ENCODE measurements at places on chromosomes 1 and 21.

GRCh38 chr1:60280256-60280655 lies 206.7 kb upstream of the C1orf87 start:
- no peak for DNase-seq

GRCh38 chr1:202708456-202709275 lies 1.6 kb downstream of the SYT2 start:
- DNase-seq = no peak

GRCh38 chr1:44924835-44925464 lies 61.4 kb downstream of the EIF2B3 start:
- no peak for DNase-seq

GRCh38 chr21:41895643-41896493 lies 16.7 kb upstream of the PRDM15 start:
- peak; percentile 80 for DNase-seq

- DNase-seq = no peak
These were observed 102.9 kb downstream of the ZZZ3 start for GRCh38 chr1:77579547-77579946.

- DNase-seq = no peak
These were observed 118.2 kb downstream of the OSBPL9 start for GRCh38 chr1:51734896-51735745.

DNA sequence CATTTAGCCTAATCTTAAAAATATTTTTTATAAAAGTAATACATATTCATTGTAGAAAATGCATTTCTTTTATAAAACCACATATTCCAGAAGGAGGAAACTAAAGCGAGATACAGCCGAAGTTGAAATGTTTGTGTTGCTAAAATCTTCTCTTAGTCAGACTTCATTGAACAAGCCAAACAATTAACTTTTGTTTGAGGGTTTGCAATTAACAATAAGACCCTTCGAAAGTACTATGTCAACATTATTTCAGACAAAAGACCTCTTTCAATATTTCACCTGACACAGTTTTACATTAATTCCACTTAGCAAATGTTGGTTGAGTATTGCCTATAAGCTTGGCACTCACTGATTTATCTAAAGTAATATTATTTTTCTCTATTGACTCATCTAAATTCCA lies 354.0 kb upstream of the ADAMTS5 start:
- no peak for DNase-seq

DNA sequence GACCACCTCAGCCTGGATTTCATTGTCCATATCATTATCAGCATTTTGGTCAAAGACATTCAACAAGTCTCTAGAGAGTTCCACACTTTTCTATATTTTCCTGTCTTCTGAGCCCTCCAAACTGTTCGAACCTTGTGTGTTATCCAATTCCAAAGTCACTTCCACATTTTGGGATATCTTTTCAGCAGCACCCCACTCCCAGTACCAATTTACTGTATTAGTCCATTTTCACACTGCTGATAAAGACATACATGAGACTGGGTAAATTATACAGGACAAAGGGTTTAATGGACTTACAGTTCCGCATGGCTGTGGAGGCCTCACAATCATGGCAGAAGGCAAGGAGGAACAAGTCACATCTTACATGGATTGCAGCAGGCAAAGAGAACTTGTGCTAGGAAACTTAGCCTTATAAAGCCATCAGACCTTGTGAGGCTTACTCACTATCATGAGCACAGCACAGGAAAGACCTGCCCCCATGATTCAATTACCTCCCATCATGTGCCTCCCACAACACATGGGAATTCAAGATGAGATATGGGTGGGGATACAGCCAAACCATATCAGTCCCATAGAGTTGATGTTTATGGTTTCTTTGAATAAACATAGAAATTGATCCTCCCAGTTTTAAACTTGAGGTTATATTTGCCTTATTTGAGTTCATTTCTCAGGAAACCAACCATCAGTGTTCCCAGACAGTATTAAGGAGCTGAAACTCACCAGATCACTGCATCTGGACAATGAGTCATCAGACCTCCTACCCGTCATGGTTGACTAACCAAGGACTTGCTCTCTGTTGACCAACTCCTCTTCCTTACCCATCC lies 322.7 kb upstream of the DUSP10 start:
- DNase-seq = no peak

DNA sequence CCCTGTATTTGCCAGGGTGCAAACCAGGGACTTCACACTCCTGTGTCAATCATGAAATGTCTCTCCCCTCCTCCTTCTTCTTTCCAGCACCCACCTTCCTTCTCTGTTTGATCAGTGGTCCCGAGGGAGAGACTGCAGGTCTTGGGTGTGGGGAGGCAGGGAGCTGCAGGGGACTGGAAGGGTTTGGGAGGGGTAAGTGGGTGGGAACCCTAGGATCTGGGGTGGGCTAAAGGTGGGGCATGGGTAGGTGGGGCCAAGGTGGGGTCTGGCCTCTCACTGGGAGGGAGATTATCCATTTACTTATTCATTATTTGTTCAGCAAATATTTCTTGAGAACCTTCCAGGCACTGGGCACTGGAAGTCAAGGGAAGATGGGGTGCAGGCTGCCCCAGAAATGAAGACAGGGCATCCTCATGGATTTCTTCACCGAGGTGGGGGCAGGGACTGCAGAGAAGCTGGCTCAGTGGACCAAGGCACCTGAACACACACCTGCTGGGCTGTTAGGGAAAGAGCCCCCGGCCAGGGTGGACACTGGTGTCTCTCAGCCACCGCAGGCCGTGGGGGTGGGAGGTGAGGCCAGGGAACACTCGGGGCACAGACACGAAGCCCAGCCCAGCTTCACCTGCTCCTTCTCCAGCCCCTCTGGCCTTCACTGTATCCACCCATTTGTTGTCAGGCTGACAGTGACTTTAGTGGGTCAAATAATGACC lies 193.9 kb upstream of the C1orf174 start:
- no peak for DNase-seq

- DNase-seq = no peak
These were observed 61.1 kb upstream of the GNG4 start for GRCh38 chr1:235710687-235711086.

- no peak for DNase-seq
These were observed 156.0 kb downstream of the PGBD5 start for GRCh38 chr1:230270185-230270558.

GRCh38 chr1:109239409-109240068 lies 9.8 kb upstream of the CELSR2 start:
- peak; percentile 74 for DNase-seq

DNA sequence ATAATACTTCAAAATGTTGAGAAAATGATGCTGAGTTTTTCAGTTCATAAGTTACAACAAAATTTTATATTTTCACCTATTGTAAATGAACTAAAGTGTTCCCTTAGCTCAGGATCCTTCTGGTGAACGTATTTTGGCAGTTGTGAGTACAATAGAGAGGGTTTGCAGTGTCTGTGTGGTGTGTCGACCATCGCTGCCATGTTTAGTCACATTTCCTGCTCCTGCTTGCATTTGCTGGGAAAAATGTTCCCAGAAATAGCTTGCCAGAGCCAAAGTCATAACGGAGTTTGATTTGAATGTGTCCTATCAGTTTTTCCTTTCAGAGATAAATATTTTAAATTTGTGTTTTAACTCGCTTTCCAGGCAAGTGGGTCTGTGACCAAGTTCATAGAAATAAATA lies 117.1 kb upstream of the COL6A1 start:
- DNase-seq = no peak
